ENCODE measurements at places on chromosomes 1 and 21.
A peak's percentile ranks its signal among the peaks of the same experiment; 100 is the strongest.

GRCh38 chr21:42623694-42624093 lies 29.7 kb upstream of the PDE9A start:
- no peak for DNase-seq

DNA sequence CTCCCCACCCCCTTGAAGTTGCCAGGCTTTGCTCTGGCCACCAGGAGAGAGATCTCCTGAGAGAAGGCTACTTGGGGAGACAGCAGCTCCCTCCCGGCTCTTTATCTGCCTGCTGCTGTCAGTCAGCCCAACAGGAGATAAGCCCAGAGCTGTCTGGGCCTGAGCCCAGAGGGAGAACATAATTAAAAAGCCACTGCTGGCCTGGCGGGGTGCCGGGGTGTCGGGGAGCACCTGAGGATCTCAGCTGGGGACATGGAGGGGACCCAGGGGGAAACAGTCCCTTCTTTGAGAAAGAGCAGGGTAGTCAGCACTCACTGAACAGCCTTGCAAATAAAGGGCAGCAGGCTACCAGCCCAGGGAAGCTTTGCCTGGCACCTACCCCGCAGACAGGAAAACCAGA lies 17.9 kb downstream of the VWA5B1 start:
- DNase-seq: no peak

DNA sequence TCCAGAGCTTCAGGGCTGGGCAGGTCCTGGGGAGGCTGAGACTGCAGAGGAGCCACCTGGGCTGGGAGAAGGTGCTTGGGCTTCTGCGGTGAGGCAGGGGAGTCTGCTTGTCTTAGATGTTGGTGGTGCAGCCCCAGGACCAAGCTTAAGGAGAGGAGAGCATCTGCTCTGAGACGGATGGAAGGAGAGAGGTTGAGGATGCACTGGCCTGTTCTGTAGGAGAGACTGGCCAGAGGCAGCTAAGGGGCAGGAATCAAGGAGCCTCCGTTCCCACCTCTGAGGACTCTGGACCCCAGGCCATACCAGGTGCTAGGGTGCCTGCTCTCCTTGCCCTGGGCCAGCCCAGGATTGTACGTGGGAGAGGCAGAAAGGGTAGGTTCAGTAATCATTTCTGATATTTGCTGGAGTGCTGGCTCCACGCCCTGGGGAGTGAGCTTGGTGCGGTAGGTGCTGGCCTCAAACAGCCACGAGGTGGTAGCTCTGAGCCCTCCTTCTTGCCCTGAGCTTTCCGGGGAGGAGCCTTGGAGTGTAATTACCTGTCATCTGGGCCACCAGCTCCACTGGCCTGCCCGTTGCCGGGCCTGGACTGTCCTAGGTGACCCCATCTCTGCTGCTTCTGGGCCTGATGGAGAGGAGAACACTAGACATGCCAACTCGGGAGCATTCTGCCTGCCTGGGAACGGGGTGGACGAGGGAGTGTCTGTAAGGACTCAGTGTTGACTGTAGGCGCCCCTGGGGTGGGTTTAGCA lies 9.3 kb downstream of the MYBPH start:
- DNase-seq: peak; percentile 21

GRCh38 chr1:51009381-51009780 lies 39.3 kb downstream of the CDKN2C start:
- DNase-seq: no peak

- DNase-seq: peak; percentile 5
These were observed 252.1 kb downstream of the MATN1 start for GRCh38 chr1:30471307-30471706.

DNA sequence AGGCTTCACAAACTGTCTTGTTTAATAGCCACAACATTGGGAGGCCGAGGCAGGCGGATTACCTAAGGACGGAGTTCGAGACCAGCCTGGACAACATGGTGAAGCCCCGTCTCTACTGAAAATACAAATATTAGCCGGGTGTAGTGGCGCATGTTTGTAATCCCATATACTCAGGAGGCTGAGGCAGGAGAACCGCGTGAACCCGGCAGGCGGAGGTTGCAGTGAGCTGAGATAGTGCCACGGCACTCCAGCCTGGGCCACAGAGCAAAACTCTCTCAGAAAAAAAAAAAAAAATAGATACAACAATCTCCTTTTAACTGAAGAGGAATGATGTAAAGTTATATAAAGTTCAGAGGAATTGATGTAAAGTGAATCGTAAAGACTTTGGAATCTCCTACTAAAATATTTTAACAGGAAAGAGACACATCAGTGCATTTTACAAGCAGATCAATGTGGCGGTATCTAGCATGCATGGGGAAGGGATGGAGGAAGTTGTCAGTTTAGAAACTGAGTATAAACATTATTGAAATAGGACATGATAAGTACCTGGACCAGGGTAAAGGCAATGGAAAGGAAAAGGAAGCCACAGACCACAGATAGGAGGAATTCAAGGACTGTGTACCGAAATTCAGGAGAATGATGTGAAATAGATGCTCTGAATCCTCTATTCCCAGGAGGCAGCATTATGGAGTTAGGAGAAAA lies 41.5 kb downstream of the PTPRC start:
- DNase-seq: peak; percentile 33

DNA sequence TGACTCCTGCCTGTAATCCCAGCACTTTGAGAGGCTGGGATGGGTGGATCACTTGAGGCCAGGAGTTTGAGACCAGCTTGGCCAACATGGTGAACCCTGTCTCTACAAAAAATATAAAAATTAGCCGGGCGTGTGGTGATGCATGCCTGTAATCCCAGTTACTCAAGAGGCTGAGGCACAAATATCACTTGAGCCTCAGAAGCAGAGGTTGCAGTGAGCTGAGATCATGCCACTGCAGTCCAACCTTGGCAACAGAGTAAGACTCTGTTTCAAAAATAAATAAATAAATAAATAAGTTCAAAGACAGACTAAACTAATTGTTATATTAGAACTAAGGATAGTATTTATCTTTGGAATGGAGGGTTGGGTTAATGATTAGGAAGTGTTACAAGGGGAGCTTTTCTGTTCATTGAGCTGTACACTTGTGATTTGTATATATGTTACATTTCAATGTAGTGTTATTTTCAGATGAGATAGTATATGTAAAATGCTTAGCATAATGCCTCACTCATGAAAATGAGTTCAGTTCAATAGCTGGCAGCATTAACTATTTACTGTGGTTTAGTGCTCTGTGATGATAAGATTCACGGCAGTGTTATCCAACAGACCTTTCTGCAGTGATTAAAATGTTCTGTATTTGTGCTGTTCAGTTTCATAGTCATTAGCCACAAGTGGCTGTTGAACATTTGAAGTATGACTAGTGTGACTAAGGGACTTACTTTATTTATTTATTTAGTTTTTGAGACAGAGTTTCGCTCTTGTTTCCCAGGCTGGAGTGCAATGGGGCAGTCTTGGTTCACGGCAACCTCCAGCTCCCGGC lies 47.7 kb downstream of the OSBPL9 start:
- DNase-seq: no peak

GRCh38 chr1:10459184-10459583 lies 9.4 kb downstream of the CORT start:
- no peak for DNase-seq

DNA sequence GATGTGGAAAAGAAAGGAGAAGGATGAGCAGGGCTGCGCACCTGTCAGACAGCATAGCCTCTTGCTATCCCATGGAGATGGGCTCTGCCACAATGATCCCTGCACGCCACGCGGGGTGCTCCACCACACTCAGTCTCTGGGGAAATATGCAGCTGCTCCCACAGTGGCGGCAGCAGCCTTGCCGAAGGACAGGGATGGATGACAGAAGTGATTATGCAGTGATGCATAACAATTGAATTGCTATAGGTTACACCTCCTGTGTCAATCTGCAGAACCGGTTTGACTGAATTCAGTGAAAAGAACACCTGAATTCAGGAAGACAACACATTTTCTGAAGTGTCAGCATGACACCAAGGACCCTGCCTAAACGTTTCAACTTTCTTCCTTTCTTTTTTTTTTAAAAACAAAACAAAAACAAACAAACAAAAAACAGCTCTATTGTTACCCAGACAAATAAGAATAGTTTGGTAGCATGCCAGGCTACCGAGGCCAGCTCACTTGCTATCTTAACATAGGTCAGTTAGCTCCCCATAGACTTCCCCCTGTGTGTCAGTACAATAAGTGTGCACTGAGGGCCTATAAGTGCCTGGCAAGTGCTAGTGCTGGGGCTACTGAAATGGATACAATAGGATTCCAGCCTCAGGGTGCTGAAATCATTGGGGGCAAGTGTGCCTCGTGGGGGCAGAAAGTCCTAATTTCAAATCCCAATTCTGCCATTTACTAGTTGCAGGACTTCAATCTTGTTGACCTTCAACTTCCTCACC lies 127.6 kb upstream of the LMO4 start:
- DNase-seq: no peak

- DNase-seq: no peak
These were observed 134.9 kb downstream of the RUNX1 start for GRCh38 chr21:34914239-34914638.

- DNase-seq: no peak
These were observed 291.6 kb downstream of the SMYD3 start for GRCh38 chr1:246215510-246215903.

GRCh38 chr1:163169553-163169952 lies 33.2 kb downstream of the RGS5 start:
- DNase-seq: no peak

- DNase-seq: no peak
These were observed 122.7 kb downstream of the RGS21 start for GRCh38 chr1:192439373-192440025.
